Hindlimb muscle (tissue), 1 donor: ENCODE measurements at places on chromosomes 3 and 15. TPM values are rescaled to one million over a fixed set of nuclear protein-coding genes. Genes with fewer than 3 reads are reported as not detected.

DNA sequence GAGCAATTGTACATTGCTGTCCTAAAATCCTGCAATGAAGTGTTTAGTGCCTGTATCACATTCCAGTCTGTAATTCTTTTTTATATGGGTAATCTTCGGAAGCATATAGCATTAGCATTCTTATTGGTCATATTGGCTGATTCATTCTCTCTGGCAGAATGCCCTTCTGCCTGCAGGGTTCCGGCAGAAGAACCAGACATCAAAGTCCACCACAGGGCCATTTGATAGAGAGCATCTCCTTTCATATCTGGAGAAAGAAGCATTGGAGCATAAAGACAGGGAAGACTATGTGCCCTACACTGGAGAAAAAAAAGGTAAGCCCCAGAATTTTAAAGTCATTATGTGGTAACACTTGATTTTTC is 39.6 kb downstream of the TMOD3 start:
- no peak for DNase-seq

DNA sequence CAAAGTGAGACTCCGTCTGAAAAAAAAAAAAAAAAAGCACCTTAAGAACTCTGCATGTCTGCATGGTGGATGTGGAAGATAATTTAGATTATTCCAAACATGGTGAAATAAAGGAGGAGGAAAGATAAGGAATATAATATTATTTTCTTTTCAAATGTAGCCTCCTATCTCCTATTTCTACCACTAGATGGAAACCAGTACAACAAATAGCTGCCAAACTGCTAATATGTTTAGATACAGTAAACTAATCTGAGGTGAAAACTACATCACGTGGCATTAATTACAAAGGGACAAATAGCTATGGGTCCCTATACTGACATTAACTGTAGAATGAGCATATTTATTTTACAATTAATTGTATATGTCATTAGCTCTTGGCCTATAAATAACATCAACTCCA is 197.8 kb downstream of the TBC1D5 start:
- no peak for DNase-seq

DNA sequence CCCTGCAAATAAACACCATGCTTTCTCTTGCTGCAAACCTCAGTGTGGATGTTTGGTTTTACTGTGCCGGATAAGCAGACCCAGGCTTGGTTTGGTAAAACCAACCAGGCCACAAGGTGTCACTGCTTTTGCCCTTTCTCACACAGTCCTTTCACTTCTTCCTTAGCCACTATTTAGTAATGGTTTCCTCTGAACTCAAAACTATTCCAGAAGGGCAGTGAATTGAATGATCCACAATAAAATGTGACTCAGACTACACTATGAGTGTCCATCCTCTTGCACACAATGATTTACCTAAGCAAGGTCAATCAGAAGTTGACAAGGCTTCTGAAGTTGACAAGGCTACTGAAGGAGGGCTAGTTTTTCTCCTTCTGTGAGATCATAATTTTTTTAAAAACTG is 552.4 kb upstream of the CCDC54 start:
- DNase-seq, result no peak

- DNase-seq, result no peak
Observed at GRCh38 chr3:147409143-147410115, at the start of gene ZIC1. ZIC1 (plus strand) TSS chr3:147409365; CDS start chr3:147410113, 748 bp downstream.

- no peak for DNase-seq
Observed at GRCh38 chr3:48617559-48617958, 4.0 kb downstream of the TMEM89 start.

DNA sequence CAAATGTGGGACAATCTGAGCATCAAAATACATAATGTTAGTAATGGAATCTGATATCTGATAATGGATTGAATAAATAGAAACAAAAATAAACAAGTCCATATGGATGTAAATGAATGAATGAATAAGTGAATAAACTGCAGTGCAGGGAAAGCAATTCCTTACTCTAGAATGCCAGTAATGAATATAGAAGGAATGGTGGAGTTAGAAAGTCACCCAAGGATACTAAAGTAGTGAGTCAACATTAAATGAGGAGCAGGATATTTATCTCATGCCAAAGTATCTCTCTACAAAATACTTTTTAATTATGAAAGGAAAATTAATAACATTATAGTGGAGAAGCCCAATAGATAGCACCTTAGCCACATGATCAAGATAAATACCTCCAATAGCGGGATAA is 300.3 kb downstream of the FEZF2 start:
- DNase-seq, result no peak

DNA sequence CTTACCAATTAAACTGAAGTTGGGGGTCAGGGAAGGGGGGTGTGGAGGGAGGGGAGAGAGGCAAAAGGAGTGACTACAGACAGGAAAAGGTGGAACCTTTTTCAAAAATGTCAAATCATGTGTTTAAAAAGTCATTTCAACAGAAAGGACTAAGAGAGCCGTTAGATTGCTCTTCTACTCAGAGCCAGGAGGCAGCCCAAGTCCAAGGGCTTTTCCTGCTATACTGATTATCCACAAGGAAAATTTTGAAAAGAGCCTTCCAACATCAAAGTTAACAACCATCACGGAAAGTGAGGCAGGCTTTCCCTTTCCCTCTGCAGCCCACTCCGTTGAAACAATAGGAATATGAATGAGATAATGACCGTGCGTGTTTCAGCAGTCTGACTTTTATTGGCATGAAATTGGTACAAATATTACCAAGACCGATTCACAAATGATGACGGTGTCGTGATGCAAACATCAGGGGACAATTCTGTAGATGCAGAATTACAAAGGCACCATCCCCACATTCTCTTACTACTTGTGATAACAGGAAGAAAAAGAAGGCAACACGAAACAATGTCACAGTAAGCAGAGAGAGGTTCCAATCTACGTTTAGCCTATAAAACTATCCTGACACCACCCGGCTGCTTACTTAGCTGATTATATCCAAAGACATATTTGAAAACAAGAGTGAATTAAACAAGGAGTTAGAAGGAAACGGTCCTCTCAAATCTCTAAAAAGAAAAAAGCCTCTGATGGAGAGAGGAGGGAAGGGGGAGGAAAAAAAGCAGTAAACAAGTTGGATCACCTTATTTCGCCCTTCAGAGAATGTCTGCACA is 453.7 kb downstream of the FOXP1 start:
- DNase-seq, result peak; percentile 72

- DNase-seq, result no peak
Observed at GRCh38 chr3:43178891-43179366, 73.0 kb upstream of the POMGNT2 start.

DNA sequence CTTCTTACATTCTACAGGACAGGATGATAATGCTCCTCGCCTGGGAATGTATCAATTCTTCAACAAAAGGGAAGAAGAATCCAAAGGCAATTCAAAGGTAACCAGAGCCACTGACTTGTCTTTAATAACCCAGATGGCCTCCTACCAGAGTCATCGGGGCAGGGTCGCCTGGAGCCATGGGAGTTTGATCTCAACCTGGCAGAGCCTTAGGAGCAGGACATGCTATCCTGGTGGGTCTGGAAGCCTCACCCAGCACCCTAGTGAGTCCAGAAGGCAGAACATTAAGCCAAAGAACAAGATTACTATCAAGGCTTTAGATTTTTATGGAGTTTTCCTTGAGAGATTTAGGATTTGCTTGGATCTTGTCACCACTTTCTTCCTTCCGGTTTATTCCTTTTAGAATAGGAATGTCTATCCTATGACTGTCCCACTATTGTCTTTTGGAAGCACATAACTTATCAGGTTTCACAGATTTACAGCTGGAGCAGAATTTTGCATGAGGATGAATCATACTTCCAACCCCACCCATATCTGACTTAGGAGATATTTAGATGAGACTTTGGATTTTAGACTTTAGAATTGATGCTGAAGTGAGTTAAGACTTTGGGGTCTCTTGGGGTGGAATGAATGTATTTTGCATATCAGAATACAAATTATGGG is 330.3 kb upstream of the GOLIM4 start:
- no peak for DNase-seq

DNA sequence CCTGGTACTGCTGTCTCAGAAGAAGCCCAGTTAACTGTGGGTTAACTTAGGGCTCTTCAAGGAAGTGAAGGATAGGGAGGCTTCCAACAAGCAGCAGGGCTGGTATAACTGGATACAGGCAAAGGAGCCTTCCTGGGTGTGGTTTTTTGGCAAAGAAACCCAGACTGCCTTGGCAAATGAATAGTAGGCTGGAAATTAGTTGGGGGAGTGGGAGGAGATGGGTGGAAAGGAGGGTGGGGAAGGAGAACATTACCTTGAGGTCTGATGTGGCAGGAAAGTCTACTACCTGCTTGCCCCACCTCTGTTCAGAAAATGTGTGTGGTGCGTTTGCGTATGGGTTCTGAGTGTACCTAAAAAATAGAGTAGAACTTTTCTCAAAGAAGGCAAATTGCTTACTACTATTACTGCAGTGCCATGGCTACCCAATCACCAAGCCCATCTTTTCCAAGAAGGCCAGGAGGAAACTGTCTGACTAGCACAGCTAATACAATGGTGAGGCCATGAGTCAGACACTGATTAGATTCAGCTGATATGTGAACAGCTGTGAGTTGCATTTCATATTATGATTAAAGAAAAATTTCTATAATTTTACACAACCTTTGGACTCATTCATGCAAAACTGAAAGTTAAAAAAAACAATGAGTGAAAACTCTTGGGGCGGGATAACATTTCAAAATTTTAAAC is 55.2 kb downstream of the SPTSSB start:
- no peak for DNase-seq

DNA sequence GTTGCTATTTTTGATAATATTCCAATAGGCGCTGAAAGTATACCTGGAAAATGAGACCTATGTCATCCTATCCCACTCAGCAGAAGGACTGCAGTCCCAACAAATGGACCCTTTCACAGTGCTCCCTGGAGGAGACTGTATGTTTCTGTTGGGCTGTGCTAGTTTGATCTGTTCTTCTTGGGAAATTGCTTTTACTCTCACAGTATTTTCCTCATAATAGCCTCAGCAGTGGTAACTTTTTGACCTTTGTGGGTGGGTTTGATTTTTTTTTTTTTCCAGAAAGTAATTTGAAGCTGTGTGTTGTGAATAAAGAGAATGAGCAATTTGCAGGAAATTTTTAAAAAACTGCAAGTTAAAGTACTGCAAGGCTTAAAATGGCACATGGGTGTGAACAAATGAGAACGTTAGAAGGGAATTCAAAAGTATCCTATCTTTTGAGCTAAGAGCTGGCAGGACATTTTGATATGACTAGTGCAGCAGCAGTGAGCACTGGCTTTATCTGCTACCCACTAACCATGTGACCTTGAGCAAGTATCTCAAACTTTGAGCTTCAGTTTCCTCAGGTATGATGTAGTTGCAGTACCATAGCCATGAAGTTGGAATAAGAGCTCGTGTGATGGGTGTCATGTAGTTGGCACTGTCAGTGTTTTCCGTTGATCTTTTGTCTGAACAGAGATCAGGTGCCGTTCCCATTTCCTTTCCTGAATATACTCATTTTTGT is 118.4 kb downstream of the ATG7 start:
- no peak for DNase-seq

DNA sequence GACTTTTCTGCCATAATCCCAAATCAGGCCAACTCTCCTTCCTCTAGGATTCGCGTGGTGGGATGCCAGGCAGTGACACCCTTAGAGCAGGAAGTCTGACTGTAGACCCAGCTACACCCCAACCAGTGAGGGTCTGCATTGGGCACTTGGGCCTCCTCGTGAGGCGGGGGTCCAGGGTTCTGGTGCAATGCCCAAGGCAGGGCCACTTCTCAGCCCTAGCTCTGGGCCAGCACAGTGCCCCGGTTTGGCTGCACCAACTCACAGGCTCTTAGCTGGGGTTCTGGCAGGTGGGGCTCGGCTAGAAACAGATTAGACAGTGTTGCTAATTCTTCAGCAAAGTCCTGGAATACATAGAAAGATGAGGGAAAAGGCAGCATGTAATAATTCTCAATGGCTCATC is 12.7 kb downstream of the CDAN1 start:
- DNase-seq, result no peak

The GXYLT2 gene
- polyA plus RNA-seq, result 27.9 TPM

The GOLGA8S gene
- 0.79 TPM for polyA plus RNA-seq

The IFRD2 gene
- polyA plus RNA-seq, result 54.2 TPM

The MB21D2 gene
- polyA plus RNA-seq, result 20.1 TPM

The CHL1 gene
- 2.6 TPM for polyA plus RNA-seq
